Hematopoietic multipotent progenitor cell treated with erythropoietin and hydrocortisone succinate and interleukin-3 and kit ligand, for 4 days (in vitro differentiated cells): ENCODE measurements at places on chromosomes 12 and 14.
A peak's percentile ranks its signal among the peaks of the same experiment; 100 is the strongest.

DNA sequence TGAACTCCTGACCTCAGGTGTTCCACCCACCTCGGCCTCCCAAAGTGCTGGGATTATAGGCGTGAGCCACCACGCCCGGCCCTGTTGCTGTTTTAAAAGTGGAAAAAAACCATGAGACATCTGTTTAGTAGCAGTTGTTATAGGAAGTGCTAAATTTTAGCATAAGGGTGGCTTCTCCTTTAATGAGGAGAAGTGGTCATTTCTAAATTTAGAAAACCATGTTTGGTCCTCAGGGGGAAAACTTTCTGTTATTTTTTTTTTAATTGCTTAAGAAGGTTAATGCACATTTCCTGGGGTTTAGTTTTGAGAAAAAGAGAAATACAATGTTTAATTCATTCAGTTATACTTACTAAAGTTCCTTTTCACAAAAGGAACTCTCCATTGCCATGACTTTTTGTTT, 102.1 kb downstream of the MYRFL start:
- DNase-seq, result peak; percentile 41

- peak; percentile 73 for DNase-seq
Observed at GRCh38 chr12:49983892-49984291, 11.1 kb downstream of the AQP6 start.

DNA sequence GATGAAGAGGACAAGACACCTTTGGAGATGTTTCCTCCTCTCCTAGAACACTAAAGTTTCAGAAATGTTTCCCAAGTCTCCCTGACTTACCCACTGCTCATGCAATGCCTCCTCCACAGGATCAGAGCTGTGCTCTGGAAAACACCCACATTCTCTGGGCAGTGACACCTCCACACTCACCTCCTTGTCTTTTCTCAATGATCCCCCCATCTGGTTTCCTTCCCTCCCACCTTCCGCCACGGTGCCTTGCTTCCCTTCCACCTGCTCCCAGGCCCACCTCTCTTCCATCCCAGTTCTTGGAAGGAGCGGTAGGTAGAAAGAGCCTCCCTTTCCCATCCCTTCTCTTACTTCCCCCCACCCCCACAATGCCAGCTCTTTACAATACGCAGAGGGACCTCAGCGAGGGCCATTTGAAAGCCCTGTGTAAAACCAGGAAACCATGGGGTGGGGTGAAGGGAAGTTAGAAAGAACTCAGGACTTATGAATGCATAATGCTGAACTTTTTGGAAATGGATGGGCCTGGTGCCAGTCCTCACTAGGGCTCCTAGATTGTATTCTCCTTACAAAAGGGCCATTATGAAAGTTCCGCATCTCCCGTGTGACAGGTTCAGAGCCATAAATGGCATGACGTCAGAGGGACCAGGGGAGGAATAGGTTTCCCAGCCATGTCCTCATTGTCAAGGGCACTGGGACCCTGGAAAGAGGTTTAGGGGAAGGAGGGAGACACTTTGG, 12.8 kb downstream of the FBLN5 start:
- DNase-seq, result no peak

DNA sequence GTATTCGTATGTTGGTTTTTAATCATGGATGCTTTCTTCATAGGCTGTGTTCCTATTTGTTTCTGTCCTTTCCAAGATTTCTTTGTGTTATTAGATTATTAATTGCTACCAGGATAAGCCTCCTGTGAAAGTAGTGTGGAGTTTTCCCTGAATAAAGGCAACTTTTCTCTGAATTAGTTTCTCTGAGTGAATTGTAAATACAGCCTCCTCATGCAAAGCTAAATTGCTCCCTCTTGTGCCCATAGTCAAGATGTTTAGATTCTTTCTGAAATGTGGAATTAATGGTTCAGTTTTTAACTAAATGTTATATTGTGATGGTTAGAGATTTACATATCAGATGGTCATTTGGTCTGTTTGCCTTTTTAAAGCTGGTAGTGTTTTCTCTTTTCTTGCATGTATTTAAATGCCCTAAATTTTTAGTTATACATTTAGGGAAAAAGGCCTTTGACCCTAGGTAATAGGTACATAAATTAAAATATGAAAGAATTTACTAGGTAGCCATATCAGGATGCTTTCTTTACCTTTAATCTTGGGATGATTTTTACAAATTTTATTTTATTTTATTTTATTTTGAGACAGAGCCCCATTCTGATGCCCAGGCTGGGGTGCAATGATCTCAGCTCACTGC, 8.9 kb downstream of the APAF1 start:
- peak; percentile 88 for DNase-seq

DNA sequence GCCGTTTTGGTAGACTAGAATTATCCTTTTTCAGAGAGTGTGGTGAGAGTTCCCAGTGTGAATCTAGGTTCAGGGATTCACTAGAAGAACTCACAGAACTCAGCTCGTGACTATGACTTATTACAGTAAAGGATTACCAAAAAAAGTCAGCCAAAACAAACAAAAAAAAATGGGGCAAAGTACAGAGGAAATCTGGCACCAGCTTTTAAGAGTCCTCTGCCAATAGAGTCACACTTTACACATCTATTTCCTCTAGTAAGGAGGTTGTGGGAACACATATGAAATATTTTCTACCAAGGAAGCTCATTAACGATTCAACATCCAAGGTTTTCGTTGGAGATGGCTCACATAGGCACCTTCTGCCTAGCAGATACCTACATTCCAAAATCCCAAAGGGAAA, 28.2 kb downstream of the TSPAN19 start:
- no peak for DNase-seq

DNA sequence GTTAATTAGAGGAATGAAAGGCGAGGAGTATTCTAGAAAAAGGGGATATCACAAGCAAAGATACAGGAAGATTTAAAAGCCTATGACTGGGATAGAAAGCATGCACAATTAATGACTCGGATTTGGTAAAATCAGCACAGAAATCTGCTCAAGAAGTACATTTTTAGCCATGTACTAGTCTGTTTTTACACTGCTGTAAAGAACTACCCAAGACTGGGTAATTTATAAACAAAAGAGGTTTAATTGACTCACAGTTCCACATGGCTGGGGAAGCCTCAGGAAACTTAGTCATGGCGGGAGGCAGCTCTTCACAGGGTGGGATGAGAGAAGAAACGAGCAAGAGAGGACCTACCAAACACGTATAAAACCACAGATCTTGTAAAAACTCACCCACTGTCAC, 716.3 kb upstream of the MDGA2 start:
- DNase-seq, result no peak

- DNase-seq, result peak; percentile 98
Observed at GRCh38 chr14:23034498-23035302, at the start of gene PSMB5. Gene PSMB5, minus strand, starts transcription at chr14:23034900. Its CDS starts 19 bp downstream, at chr14:23034881.

GRCh38 chr12:9888665-9889273, 7.5 kb downstream of the KLRF2 start:
- DNase-seq, result no peak

DNA sequence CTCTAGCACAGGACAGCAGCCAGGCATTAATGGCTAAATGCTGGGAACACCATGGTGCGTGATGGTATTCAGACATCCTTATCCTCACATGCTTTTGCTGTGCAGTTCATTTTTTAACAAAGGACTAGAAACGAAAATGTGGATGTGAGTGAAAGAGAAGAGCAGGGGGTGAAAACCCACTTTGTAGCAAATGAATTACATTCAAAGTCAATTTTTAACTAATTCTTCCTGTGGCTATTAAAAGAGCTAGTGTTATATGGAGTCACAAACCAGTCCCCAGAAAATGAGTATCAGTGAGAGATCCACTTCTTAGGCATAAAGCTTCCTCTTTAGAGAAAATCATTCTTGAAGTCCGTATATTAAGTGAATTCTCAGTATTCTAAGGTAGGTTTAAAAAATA, 592.0 kb upstream of the LMO3 start:
- DNase-seq, result no peak

- DNase-seq, result peak; percentile 26
Observed at GRCh38 chr12:66692170-66692569, 13.3 kb upstream of the GRIP1 start.

GRCh38 chr12:113766879-113767878, 198.9 kb downstream of the RBM19 start:
- DNase-seq, result no peak

GRCh38 chr12:117686210-117686609, 282.6 kb downstream of the KSR2 start:
- no peak for DNase-seq

DNA sequence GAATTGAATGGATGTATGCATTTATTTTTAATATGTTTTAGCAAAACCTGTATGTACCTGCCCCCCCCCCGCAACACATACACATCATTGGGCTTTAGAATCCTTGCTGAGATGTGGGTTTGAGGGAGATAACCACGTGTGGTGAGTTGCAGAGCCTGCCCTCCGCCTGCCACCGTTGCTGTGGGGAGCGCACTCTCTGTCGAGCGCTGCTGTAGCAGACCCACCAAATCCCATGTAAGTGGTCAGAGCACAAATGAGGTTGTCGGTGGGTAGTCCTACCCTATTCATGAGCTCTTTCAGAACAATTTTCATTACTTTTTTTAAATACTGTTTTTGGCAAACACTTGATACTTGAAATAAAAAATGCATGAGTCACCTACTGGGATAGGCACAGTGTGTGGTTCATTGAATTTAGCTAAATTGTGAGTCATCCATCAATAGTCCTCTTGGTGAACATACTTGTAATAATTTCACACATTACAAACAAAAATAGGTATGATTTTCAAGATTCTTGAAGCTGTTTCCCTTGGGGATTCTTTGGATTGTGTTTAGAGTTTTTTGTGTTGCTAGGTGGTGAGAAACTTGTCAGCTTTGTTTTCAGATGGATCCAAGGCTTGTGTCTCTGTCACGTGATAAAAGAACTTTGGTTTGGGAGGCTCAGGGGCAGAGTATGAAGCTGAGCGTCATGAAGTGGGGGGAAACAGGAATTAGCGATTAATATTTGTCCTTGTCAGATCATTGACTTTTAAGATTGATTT, 107.6 kb downstream of the PTCSC3 start:
- DNase-seq, result no peak

DNA sequence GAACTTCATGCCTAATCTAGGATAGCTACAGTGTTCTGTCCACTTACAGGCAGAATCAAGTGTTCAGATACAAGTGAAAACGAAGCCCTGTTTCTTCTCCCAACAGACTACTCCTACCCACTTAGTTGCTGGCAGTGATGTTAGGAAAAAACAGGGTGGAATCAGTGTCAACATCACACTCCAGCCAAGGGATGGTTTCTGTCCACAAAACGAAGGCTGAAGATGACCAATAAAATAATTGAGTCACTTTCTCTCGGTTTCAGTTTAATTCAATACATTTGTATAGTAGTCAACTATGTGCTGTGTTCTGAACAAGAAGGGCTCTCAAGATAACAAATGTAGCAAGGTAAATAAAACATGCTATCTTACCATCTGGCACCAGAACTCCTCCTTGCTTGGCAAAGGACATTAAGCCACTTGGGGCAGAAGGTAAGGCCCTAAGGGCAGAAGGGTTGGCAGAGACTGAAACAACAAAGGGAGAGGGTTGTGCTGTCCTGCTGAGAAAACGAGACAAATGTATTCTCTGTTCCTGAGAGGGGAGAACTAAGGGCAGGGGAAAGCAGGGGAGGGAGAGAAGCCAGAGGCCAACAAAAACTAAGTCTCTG, 393.6 kb downstream of the DPF3 start:
- no peak for DNase-seq

- DNase-seq, result no peak
Observed at GRCh38 chr12:91105807-91106206, 5.5 kb downstream of the LUM start.

- DNase-seq, result no peak
Observed at GRCh38 chr12:128261757-128262156, 5.2 kb upstream of the TMEM132C start.

DNA sequence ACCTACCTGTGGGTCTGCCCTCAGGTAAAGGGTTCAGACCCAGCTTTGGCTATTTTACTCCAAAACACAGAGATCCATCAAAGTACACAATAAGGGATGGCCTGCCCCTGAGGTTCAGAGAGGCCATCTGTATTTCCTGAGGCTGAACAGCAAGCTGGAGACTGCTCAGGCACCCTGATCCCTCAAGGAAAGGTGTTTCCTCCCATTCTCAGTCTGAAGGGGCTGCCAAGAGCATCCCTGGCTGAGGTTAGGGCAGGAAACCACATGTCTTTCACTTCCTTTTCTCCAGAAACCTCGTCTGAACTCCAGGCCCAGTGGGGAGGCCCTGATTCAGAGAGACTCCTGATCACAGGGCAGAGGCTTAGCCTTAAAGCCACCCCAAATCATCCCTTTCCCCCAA, 1.5 kb downstream of the RILPL1 start:
- peak; percentile 66 for DNase-seq

DNA sequence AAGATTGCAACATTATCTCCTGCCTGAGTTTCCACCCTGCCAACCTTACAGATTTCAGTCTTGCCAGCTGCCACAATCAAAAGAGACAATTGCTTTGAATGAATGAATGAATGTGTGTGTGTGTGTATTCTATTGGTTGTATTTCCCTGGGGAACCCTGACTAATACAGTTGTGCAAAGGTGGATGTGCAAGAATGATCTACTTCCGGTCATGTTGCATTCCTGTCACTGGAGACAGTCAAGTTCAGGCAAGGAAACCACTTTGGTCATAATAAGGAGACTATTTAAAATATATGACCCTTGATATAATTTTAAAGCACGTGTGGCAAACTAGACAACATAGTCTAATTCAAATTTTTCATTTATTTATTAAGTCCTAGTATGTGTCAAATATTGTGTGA, 13.1 kb downstream of the RERG start:
- no peak for DNase-seq

- no peak for DNase-seq
Observed at GRCh38 chr14:62745496-62745895, 299.8 kb downstream of the KCNH5 start.

GRCh38 chr14:74525361-74525851, 31.8 kb downstream of the ISCA2 start:
- DNase-seq, result no peak

DNA sequence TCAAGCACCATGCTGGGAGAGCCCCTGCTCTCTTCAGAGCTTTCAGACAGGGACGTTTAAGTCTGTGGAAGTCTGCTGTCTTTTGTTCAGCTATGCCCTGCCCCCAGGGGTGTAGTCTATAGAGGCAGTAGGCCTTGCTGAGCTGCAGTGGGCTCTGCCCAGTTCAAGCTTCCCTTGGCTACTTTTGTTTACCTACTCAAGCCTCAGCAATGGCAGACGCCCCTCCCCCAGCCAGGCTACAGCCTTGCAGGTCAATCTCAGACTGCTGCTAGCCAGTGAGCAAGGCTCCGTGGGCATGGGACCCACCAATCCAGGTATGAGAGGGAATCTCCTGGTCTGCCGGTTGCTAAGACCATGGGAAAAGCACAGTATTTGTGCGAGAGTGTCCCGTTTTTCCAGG, 37.4 kb upstream of the C12orf71 start:
- no peak for DNase-seq

DNA sequence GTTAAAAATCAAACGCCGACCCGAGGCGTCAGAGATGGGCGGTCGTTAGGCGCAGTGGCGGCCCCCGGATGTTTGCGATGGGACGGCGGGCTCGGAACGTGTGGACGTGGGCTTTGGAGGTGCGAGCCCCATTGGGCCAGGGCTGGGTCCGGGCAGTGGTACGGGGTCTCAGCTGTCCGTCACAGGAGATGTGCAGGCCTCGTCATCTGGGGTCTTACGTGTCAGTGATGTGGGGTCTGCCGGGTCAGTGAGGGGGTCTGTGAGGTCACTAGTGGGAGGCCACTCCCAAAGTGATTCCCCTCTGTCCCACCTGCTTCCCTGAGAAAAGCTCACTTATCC, 21.6 kb upstream of the CHFR start:
- no peak for DNase-seq

- no peak for DNase-seq
Observed at GRCh38 chr12:95633049-95633731, 81.9 kb upstream of the USP44 start.
